Spleen (tissue), 13 donors: ENCODE measurements at places on chromosomes 1 and 21.

- no peaks in the 10 kb centered on the region for H3K4me1 ChIP-seq
- no peaks in the 10 kb centered on the region for H3K27me3 ChIP-seq
- H3K4me3 ChIP-seq, result no peak overlapping the region
Measured at GRCh38 chr1:194366705-194367104, 1180.3 kb upstream of the B3GALT2 start.

GRCh38 chr1:84078108-84078841 lies 65.8 kb upstream of the PRKACB start:
- DNase-seq, result peak; percentile 90
- H3K27ac ChIP-seq, result peak overlapping the region; percentile 91
- no peaks in the 10 kb centered on the region for H3K27me3 ChIP-seq
- H3K4me1 ChIP-seq, result peaks cover 22% of the 10 kb centered on the region
- peak overlapping the region; percentile 82 for H3K4me3 ChIP-seq

GRCh38 chr1:175878775-175879174 lies 135.4 kb upstream of the TNR start:
- no peak for DNase-seq
- no peak overlapping the region for H3K27ac ChIP-seq
- no peaks in the 10 kb centered on the region for H3K27me3 ChIP-seq
- H3K36me3 ChIP-seq, result no peaks in the 10 kb centered on the region
- H3K4me3 ChIP-seq, result no peak overlapping the region

DNA sequence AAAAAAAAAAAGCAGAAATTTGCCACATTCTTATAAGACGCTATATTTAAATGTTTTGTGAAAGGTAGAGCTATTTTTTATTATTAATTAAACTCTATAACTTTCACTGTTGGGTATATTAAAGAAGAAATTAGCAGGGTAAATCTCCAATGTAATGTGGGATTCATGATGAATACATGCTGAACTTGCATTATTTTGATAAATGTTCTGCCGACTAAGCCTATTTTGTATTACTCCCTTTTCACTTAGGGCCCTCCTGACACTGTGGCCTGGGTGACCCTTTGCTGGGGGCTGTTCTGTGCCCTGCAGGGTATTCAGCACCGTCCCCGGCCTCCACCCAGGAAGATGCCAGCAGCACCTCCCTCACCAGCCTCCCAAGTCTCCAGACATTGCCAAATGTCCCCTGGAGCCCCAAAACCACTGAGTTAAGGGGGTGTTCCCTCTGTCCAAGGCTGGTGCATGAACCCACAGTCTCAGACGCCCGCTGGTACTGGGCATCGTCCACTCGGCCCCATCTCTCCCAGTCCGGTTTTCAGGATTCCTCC lies 22.5 kb downstream of the RSPH1 start:
- no peaks in the 10 kb centered on the region for H3K27me3 ChIP-seq
- DNase-seq, result no peak

DNA sequence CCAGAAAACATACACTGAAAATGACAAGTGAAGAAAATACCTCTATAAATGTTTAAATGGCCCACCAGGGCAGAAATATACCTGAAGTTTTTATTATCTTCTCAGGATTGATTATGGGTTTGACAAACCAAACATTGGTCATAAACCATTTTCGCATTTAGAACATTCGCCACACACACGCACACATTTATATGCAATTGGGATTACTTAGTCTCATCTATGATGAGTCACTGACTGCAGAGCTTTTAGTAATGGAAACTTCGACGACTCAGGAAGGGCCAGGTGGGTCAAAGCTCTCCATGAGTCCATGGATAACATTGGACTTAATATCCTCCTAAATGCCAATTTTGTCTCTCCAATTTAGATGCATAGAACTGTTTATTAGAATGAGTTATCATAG lies 16.9 kb downstream of the NRDC start:
- no peak for DNase-seq
- no peak overlapping the region for H3K27ac ChIP-seq
- H3K4me1 ChIP-seq, result peaks cover 13% of the 10 kb centered on the region

- no peaks in the 10 kb centered on the region for H3K27me3 ChIP-seq
- no peaks in the 10 kb centered on the region for H3K36me3 ChIP-seq
- peaks cover 4% of the 10 kb centered on the region for H3K4me1 ChIP-seq
- H3K27ac ChIP-seq, result no peak overlapping the region
- DNase-seq, result no peak
Measured at GRCh38 chr1:157001304-157001703, 44.2 kb downstream of the ARHGEF11 start.

GRCh38 chr1:171138980-171139379 lies 46.1 kb upstream of the FMO2 start:
- no peaks in the 10 kb centered on the region for H3K4me1 ChIP-seq
- H3K27me3 ChIP-seq, result no peaks in the 10 kb centered on the region
- H3K4me3 ChIP-seq, result no peak overlapping the region
- H3K36me3 ChIP-seq, result no peaks in the 10 kb centered on the region
- DNase-seq, result no peak
- H3K27ac ChIP-seq, result no peak overlapping the region

DNA sequence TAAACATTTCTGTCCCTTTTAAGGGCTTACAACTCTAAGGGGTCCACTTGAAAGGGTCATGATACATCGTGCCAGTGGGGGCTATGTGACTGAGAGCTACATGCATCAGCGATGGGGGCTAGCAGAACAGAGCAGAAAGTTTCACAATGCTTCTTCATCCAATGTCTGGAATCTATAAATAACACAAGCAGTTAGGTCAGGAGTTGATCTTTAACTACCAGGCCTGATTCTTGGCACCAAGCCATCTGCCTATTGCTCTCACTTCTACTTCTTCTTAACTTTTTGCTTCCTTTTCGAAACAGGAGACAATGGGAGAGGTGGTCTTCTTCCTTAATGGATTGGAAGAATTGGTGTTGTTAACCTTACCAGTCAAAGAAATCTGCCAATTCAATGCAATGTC lies 410.0 kb downstream of the TGFB2 start:
- no peaks in the 10 kb centered on the region for H3K4me1 ChIP-seq
- no peak overlapping the region for H3K4me3 ChIP-seq
- H3K36me3 ChIP-seq, result no peaks in the 10 kb centered on the region
- DNase-seq, result no peak

GRCh38 chr21:23223882-23224281 lies 2225.7 kb downstream of the NCAM2 start:
- H3K36me3 ChIP-seq, result no peaks in the 10 kb centered on the region
- H3K27me3 ChIP-seq, result no peaks in the 10 kb centered on the region
- no peaks in the 10 kb centered on the region for H3K4me1 ChIP-seq
- no peak overlapping the region for H3K4me3 ChIP-seq
- no peak for DNase-seq
- H3K27ac ChIP-seq, result no peak overlapping the region

- H3K27ac ChIP-seq, result no peak overlapping the region
- DNase-seq, result no peak
- H3K36me3 ChIP-seq, result peaks cover 100% of the 10 kb centered on the region
- H3K27me3 ChIP-seq, result no peaks in the 10 kb centered on the region
Measured at GRCh38 chr1:212346601-212347000, 61.4 kb downstream of the PPP2R5A start.

- H3K4me1 ChIP-seq, result no peaks in the 10 kb centered on the region
- peaks cover 9% of the 10 kb centered on the region for H3K36me3 ChIP-seq
- H3K4me3 ChIP-seq, result no peak overlapping the region
- no peaks in the 10 kb centered on the region for H3K27me3 ChIP-seq
- peak overlapping the region; percentile 93 for H3K27ac ChIP-seq
Measured at GRCh38 chr1:111723091-111723806, 15.9 kb downstream of the INKA2 start.
